ENCODE measurements at places on chromosomes 7 and 10. TPM values are rescaled to one million over a fixed set of nuclear protein-coding genes. Genes with fewer than 3 reads are reported as not detected.

DNA sequence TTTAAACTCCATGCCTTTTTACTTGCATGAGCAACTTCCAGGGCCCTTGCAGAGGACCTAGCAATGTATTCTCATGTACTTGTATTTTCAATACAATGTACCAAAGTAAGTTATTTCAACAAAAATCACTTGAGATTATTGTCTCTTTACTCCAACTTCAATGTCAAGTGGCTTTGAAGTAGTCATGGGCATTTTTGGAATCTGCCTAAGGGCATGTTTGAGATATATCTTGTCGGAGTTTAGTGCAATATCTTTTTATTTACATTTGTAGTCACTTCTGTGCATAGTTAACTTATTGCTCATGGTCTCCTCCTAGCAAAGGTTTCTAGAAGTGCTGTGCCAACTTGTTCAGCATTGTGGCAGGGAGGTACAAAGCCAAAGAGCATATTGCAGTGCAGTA is 508.7 kb upstream of the SEMA3D start:
- peak; percentile 60 for DNase-seq

PRKG1 gene
- total RNA-seq = 1.7 TPM

DNA sequence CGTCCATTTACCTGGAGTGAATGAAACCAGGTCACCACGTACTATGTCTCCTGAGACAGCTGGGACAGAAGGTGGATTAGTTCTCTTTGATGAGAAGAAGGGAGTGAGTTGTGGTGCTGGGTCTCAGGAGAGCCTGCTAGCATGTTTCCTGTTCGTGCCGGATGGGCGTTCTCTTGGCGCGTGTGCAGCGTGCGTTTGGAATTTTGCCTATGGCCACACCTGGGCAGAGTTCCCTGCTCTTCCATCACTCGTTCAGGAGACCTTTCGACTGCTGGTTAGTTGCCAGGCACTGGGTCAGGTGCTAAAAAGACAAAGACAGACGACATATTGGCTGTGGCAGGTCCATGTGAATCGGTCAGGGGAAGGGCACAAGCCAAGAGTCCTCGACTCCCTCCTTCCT is 90.3 kb downstream of the TRRAP start:
- DNase-seq = no peak

SFTPD gene
- total RNA-seq = not detected

GRID2IP gene
- 0.02 TPM for total RNA-seq

- DNase-seq = no peak
Measured at GRCh38 chr10:45383682-45384330, 9.8 kb downstream of the ALOX5 start.

- DNase-seq = no peak
Measured at GRCh38 chr7:149664666-149665065, 108.7 kb downstream of the ZNF467 start.

DNA sequence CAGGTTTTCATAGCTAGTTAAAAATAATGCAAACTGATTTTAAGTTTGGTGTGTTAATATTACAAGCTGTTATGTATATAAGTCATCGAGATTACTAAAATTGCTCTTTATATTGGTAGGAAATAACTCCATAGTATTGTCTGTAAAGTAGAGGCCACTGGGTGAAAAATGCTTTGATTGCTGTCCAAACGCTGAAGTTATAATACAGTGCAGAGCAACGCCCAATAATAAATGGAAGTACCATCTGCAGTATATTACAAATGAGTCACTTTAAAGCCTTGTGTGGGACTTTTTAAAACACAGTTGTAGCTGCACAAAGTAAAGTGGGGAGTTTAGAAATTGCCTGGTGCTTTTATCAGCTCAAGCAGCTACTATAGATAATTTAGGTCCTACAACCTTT is 196.1 kb downstream of the NXPH1 start:
- DNase-seq = no peak

TMEM176B gene
- total RNA-seq = not detected

DIP2C gene
- 3.4 TPM for total RNA-seq

NOD1 gene
- 4.6 TPM for total RNA-seq
